ENCODE measurements at places on chromosomes 6 and 20.
A peak's percentile ranks its signal among the peaks of the same experiment; 100 is the strongest.

DNA sequence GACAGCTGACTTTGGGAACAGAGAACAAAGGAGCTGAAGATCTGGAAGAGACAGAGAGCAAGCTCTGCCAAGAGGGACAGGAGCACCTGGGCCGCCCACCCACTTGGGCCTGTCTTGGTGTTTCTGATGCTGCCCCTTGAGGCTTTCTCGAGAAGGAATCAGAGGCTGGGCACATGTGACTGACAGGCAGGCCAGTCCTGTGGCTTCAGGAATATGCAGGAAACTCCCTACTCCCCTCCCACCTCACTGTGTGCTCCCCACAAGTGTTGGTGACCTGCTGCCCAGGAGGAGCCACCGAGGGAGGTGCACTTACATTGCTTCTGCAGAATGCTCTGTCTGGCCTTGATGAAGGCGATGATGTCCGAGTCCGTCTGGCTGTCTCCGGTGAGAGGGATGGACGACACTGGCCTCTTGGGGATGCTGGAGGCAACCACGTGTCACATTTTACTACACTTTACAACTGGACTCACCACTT lies 20.9 kb upstream of the KCNK16 start:
- no peak for DNase-seq

GRCh38 chr6:85465762-85466161 lies 15.9 kb downstream of the NT5E start:
- DNase-seq = no peak

GRCh38 chr6:15171026-15171425 lies 74.8 kb upstream of the JARID2 start:
- DNase-seq = no peak

- no peak for DNase-seq
These were observed 118.1 kb downstream of the UST start for GRCh38 chr6:148864941-148865340.

GRCh38 chr6:47697925-47698324 lies 455 bp upstream of the ADGRF4 start:
- no peak for DNase-seq

- no peak for DNase-seq
These were observed 70.7 kb upstream of the SCP2D1 start for GRCh38 chr20:18742841-18743240.

DNA sequence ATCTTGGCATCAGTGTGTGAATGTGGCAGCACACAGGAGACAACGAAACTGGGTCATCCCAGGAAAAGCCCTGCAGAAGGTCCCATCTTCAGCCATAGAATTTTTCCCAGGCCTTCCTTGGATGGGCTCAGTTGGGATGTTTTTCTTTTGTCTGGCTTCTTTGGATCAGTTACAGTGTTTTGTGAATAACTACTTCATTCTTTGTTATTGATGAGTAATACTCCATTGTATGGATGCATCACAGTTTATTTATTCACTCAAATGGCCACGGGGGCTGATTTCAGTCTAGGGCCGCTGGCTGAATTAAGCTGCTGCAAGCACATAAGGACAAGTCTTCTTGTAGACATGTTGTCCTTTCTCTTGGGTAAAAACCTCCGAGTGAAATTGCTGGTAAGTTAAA lies 81.3 kb upstream of the CD93 start:
- no peak for DNase-seq

- no peak for DNase-seq
These were observed 891 bp downstream of the RIPPLY2 start for GRCh38 chr6:83854001-83854501.

GRCh38 chr20:50516180-50516934 lies 6.2 kb downstream of the PTPN1 start:
- no peak for DNase-seq

DNA sequence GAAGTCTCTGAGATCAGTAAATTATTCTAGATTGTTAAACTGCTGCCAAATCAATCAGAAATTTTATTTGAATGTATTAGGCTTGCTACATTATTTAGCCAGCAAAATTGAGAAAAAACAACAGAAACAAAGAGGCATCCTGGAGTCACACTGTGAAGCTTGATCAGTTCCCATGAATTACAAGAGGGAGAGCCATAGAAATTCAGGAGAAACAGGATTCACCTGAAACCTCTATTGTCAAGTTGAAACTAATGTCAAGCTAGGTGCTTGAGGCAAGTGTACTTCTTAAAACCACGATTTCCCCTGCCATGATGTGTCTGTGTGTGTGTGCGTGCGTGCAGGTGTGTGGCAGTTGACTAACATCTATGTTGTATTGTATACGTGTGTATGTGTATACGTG lies 439.1 kb upstream of the NOX3 start:
- no peak for DNase-seq

GRCh38 chr6:82385102-82385501 lies 21.5 kb downstream of the TPBG start:
- no peak for DNase-seq

GRCh38 chr6:118748311-118749062 lies 97.1 kb upstream of the CEP85L start:
- DNase-seq = peak; percentile 47

DNA sequence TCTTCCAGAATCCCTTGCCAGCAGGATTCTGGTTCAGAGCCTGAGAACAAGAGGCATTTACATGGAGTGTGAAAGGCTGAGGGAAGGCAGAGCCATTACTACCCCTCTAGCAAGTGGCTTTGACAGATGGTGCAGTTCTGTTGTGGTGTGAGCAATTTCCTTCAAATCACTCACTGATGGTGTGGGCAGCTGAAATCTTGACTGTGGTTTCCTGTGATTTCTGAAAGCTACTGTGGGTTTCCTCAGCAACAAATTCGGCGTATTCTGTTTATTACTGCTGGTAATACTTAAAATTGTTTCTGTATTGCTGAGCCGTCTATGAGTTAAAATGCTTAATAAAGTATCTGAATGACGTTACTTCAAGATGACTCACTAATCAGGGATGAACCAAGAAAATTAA lies 181.5 kb upstream of the TCF21 start:
- DNase-seq = peak; percentile 82

DNA sequence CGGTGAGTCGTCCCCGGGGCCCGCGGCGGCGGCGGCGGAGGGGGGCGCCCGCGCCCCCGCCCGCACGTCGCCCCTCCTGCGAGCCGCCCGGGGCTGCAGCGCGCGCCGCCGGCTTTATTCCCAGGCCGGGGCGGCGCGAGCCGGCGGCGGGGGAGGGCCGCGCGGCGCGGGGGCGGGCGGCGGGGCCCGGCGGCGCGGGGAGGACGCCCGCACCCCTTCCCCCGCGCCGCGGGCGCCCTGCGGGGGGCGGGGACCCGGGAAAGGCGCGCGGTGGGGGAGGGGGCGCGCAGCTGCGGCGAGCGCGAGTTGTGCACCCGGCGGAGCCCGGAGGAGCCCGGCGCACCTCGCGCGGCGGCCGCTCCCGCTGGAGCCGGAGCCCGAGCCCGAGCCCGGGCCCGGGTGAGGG lies 646 bp downstream of the HMGA1 start:
- DNase-seq = no peak

GRCh38 chr6:21887231-21888185 lies 294.0 kb downstream of the SOX4 start:
- DNase-seq = no peak

GRCh38 chr6:63527658-63528514 lies 44.4 kb upstream of the LOC128125822 start:
- peak; percentile 100 for DNase-seq

- DNase-seq = no peak
These were observed 13.9 kb upstream of the SIRPA start for GRCh38 chr20:1881240-1881835.

GRCh38 chr6:116189472-116189871 lies 63.5 kb upstream of the COL10A1 start:
- no peak for DNase-seq

DNA sequence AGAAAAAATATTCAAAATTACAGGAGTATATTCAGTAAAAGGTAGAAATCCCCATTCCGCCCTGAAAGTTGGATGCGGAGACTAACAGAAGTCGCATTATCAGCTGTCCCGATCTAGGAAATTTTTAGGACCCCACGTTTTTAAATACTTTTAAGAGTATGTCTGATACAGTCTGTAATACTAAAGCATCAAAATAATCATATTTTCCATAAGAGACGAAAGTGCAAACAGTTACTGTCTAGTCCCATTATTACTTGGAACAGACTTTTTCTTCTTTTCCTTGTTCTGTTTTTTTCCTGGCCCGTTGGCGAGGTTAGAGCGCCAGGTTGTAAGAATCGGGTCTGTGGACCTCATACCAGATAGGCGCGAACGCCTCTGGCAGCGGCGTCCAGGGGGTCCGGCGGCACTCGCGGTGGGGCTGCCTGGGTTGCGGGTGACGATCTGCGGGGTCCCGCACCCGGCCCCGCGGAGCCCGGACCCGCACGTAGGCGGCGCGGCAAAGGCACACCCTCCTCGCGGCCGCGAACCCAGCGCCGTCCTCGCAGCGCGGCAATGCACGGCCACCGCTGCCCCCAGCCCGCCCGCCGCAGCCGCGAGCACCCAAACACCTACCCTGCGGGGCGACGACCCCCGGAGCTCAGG lies 460 bp downstream of the PLAGL1 start:
- no peak for DNase-seq

GRCh38 chr20:51444467-51444866 lies 98.1 kb downstream of the NFATC2 start:
- DNase-seq = no peak

- no peak for DNase-seq
These were observed 240.3 kb upstream of the BTBD3 start for GRCh38 chr20:11677428-11677827.

- no peak for DNase-seq
These were observed 88.9 kb downstream of the GINS1 start for GRCh38 chr20:25496165-25496967.

- DNase-seq = peak; percentile 83
These were observed at the start of gene VEGFA for GRCh38 chr6:43769526-43770371. Gene VEGFA (plus strand): TSS chr6:43770211.

- DNase-seq = no peak
These were observed 5.9 kb upstream of the CST3 start for GRCh38 chr20:23643659-23644058.

- peak; percentile 39 for DNase-seq
These were observed 39.8 kb upstream of the ARHGAP18 start for GRCh38 chr6:129749749-129750120.

GRCh38 chr20:54276577-54277169 lies 68.8 kb downstream of the PFDN4 start:
- DNase-seq = no peak

GRCh38 chr20:54793291-54793992 lies 318.0 kb downstream of the DOK5 start:
- no peak for DNase-seq

GRCh38 chr6:109164331-109164730 lies 69.0 kb downstream of the CEP57L1 start:
- DNase-seq = no peak

- DNase-seq = no peak
These were observed 690 bp downstream of the TULP1 start for GRCh38 chr6:35512006-35512405.

- DNase-seq = no peak
These were observed 77.2 kb upstream of the ECI2 start for GRCh38 chr6:4212588-4212987.

- DNase-seq = no peak
These were observed 13.3 kb downstream of the TASP1 start for GRCh38 chr20:13625304-13625979.

DNA sequence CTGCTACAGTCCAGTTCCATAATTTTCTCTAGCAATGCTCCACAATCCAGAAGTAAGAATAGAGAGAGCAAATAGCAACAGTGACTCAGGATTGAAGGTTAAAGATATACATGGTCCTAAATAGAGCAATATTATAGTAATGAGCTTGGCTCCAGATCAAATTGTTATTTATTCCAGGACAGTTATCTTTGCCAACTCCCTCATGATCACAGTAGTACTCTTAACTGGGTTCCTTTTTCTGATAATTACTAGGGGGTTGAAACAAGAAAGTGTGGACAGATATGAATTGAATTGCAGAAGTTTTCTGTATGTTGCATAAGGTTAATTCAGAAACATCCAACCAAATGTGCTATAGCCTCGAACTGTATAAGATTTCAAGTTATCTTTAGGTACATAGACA lies 11.9 kb downstream of the FAM184A start:
- DNase-seq = no peak

- no peak for DNase-seq
These were observed 327.3 kb upstream of the NOX3 start for GRCh38 chr6:155782739-155783459.

- no peak for DNase-seq
These were observed 1.7 kb downstream of the SLC22A23 start for GRCh38 chr6:3455147-3455568.

DNA sequence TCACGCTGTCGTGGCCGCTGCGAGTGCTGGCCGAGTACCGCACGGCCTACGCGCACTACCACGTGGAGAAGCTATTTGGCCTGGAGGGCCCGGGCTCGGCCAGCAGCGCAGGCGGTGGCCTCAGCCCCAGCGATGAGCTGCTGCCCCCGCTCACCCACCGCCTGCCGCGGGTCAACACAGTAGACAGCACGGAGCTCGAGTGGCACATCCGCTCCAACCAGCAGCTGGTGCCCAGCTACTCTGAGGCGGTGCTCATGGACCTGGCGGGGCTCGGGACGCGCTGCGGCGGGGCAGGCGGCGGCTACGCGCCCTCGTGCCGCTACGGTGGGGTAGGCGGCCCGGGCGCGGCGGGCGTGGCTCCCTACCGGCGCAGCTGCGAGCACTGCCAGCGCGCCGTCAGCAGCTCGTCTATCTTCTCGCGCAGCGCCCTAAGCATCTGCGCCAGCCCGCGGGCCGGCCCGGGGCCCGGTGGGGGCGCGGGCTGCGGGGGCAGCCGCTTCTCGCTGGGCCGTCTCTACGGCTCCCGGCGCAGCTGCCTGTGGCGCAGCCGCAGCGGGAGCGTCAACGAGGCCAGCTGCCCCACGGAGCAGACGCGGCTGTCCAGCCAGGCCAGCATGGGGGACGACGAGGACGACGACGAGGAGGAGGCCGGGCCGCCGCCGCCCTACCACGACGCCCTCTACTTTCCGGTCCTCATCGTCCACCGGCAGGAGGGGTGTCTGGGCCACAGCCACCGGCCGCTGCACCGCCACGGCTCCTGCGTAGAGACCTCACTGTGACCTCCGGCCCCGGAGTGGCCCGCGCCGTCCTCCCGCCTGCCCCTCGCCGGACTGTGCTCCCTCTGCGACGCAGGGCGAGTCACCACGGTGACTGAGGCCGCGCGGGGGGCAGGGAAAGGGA lies 5.7 kb downstream of the TMEM151B start:
- DNase-seq = no peak

- DNase-seq = no peak
These were observed 113.9 kb downstream of the EDN1 start for GRCh38 chr6:12403947-12404647.

GRCh38 chr6:154814063-154814462 lies 80.8 kb downstream of the SCAF8 start:
- DNase-seq = no peak

GRCh38 chr6:35522660-35523658 lies 10.3 kb upstream of the TULP1 start:
- DNase-seq = no peak

- no peak for DNase-seq
These were observed 40.8 kb upstream of the FOXP4 start for GRCh38 chr6:41505122-41506049.

DNA sequence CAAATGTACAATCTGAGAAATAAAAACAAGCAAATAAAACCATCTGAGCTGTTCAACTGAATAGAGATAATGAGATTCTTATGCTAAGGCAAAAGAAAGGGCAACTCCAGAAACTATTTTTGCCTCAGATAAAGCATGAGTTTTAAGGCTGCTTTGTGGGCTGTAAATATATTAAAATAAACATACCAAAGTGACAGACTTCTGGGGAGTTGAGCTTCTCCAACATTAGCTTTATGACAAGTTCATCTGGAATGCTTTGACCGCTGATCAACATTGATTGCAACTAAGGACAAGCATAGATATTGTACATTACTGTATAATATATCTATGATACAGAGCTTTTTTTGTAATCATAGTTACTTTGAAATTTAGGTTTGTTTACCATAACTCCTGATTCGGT lies 19.3 kb downstream of the AK9 start:
- DNase-seq = no peak

GRCh38 chr20:49186535-49187329 lies 1.4 kb downstream of the STAU1 start:
- peak; percentile 17 for DNase-seq

Measured in skeletal muscle cell (primary cell).